ENCODE measurements at places on chromosomes 2 and 18.

- peak; percentile 45 for DNase-seq
Measured at GRCh38 chr18:34122724-34123334, 101.9 kb downstream of the NOL4 start.

- DNase-seq: no peak
Measured at GRCh38 chr18:63982361-63982760, 12.5 kb downstream of the SERPINB8 start.

- no peak for DNase-seq
Measured at GRCh38 chr2:162063899-162064298, 10.1 kb downstream of the DPP4 start.

DNA sequence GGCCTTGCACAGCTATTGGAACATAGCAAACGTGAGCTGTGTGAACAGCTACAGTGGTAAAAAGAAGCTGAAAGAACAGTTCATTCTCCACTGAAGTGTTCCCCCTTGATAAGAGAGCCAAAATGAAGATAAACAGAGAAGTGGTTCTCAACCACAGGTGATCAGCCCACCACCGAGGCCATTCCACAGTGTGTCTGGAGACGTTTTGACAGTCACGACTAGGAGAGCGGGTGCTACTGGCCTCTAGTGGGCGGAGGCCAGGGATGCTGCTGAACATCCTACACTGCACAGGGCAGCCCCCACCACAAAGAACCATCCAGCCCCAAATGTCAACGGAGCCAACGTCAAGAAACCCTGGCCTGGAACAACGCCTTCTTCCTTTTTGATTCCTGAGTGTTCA, 38.4 kb downstream of the ADCY3 start:
- no peak for DNase-seq

DNA sequence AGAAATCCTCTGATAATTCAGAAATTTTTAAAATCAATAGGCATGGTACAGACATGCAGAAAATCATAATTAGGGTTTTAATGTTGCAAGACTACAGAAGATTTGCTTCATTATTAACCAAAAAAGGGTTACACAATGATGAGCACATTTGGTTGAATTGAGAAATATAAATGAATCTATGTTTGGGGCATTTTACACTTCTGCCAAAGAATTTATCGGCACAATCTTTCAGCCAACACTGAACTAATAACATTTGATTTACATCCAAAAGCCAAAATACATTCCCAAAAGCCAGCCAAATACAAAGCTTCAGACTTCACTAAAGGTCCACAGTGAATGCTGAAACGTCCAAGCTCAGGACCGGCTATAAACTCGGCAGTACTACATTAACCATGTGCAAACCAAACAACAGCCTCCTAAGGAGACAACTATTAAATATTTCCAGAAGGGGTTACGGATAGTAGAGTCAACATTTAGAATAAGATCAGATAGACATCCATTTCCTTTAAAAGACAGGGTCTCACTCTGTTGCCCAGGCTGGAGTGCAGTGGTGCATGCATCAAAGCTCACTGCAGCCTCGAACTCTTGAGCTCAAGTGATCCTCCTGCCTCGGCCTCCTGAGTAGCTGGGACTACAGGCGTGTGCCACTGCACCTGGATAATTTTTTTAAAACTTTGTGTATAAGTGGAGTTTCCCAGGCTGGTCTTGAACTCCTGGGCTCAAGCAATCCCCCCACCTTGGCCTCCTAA, 29.4 kb downstream of the SPRED2 start:
- no peak for DNase-seq

DNA sequence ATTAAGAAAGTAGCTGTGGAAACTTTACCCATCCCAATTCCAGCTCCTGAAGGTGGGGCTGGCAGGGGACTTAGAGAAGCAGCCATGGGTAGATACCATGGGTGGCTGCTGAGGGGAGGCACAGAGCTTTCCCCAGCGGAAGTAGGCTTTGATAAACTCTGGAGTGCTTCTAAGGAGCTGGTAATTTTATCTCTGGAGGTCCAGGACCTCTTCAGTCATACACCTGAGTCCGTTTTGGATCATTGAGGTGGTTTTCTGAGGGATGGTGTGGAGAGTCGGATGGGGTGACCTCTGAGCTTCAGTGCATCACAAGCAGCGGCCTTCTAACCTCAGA, 36.7 kb upstream of the BMP10 start:
- no peak for DNase-seq

DNA sequence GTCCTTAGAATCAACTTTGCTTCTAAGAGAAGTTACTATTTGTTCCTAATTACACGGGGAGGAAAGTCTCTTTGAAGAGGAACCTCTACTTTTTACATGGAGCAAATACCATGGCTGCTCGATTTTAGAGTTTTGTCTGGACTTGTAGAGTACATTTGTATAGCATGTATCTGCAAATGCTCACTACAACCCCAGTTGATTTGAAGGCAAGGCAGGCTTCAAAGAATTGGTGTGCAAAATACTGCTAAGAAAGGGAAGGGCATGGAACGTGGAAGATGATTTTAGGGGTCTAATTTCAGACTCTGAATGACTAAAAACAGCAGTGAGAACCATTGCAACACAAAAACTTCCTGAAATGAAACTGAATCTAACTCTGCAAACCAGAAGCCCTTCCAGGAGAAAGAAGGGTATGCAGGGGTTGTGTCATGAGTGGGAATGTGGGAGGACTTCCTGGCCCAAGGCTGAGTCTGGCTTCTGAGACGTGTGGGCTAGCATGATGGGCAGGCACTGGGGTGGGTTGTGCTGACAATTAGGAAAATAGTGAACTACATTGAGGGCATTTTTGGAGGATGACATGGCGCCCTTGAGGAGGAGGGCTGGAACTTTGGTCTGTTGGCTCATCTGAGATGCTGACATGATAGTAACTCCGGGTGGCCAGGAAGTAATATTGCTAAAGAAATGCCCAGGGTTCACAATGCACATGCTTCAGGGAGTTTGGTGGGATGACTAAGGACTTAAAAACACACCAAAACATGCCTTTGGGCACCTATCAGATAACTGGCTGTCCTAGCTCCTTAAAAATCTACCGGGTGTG, 18.9 kb upstream of the IL1R2 start:
- no peak for DNase-seq

Measured in A549 (cell line).